ENCODE measurements at places on chromosomes 1 and 21.

GRCh38 chr1:66247415-66248208 is 286.3 kb upstream of the SGIP1 start:
- DNase-seq, result no peak

GRCh38 chr1:14160781-14161180 is 437.7 kb upstream of the KAZN start:
- no peak for DNase-seq

DNA sequence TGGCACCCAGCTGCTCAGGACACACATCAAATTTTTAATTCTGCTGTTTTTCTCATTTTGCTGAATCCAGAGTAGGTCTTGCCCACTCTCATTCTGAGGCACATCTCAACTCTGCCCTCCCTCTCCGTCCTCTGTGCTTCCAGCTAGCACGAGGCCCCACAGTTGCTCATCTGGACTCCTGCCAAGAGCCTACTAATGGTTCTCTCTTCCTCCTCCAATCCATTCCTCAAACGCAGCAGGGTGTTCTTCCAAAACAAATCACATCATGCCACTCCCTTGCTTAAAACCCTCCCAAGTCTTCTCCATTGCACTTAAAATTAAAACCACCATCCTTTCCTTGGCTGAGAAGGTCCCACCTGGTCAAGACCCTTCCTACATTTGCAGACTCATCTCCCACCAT is 49.8 kb upstream of the SCAF4 start:
- no peak for DNase-seq

DNA sequence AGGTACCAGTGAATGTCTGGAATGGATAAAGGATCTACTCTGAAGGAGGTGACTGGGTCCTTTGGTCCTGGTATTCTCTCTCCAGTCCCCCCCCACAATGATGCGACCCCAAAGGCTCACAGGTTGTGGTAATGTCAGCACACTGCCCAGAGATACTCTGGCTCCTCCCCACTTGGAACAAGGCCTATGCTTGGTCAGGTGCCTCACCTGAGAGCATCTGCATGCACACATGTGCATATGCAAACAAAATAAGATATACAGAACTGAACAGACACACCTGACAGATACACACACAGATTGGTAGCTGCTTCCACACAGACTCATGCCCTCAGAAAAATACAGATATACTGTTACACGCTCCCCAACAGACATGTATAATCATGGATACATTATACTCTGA is 33.5 kb downstream of the DMAP1 start:
- no peak for DNase-seq

- no peak for DNase-seq
These were observed 4.0 kb upstream of the LHX8 start for GRCh38 chr1:75129983-75130789.

DNA sequence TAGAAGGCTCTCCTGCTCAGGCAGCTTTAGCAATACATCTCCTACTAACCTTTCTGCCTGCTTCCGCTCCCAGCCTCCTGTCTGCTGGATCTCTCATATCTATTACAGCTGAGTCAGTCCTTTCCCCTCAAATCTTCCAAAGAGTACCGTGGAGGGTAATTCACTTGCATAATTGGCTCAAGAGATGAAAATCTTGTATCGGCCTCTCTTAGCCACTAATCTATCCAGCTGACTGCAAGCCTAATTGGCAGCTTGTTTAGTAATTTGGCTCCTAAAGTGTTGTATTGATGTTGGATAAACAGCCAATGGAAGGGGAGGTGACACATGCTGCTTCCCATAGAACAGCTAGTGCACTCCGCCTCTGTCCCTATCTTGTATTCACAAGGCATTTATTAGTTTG is 195.7 kb downstream of the GPATCH2 start:
- DNase-seq, result no peak
